ENCODE measurements at places on chromosomes 11 and 22.

- no peak for DNase-seq
These were observed 7.7 kb downstream of the SLC25A18 start for GRCh38 chr22:17570851-17571631.

GRCh38 chr11:17526326-17526725 lies 17.9 kb downstream of the USH1C start:
- no peak for DNase-seq

DNA sequence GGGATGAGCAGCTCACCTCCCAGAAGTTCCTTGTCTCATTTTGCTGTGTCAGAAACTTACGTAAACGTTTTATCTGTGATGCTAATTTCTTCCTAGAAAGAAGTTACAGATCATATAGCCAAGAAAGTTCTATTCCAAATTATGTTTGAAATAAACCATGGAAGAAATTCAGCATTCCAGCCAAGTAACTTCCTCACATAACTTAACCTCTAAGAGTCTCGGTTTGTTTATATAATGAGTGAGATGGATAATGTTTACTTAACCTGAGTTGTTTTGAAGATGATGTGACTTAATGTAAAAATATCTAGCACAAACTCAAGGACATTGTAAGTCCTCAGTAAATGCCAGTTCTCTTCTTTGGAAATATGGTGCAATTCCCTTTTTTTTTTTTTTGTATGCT lies 8.9 kb upstream of the MUC15 start:
- DNase-seq, result no peak

DNA sequence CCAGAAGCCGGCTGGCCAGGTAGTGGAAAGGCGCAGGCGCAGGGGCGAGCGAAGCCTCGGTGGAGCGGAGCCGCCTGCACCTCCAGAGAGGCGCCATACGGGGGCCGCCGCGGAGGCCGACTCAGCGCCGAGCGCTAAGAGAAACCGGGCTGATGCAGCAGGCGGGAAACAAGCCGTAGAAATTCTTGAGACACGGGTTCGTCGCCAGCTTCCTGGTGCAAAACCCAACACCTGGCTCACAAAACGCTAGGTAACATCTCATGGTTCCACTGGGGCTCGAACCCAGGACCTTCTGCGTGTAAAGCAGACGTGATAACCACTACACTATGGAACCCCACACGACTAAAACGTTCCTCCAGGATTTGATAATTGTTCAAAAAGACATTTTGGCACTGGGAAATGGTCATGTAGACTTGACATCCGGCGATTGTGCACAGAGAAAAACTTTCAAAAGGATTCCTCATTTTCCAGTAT lies 39.1 kb downstream of the OR4D9 start:
- DNase-seq, result peak; percentile 85

GRCh38 chr11:86201371-86201884 lies 43.1 kb upstream of the EED start:
- DNase-seq, result no peak

DNA sequence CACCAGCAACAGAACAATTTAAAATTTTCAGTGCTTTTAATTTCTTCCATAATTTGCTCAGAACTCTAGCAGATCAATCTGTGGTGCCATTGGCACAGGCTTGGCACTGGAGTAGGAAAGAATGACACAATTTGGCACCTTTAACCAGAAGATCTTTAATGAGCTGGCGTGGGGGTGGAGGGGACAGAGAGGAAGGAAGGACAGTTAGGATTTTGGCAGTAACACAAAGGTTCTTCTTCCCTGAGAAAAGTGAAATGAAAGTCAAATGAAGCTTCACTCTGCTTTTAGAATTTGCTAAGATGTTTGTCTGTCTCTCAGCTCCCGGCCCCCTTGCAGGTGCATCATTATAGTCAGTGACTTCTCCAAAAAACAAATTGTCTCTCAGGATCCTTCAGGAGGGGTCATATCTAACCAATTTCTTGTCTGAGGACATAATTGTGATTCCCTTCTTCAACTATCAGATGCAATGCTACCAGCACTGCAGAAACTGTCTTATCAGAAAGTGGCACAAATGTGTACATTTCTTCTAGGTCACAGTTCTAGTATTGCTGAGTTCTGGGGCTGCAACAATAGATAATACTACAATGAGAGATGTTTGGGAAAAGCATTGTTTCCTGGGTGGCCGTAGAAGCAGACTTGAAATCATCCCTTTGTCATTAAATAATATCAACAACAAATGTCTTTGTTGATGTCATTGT lies 66.8 kb downstream of the CSTPP1 start:
- DNase-seq, result no peak

DNA sequence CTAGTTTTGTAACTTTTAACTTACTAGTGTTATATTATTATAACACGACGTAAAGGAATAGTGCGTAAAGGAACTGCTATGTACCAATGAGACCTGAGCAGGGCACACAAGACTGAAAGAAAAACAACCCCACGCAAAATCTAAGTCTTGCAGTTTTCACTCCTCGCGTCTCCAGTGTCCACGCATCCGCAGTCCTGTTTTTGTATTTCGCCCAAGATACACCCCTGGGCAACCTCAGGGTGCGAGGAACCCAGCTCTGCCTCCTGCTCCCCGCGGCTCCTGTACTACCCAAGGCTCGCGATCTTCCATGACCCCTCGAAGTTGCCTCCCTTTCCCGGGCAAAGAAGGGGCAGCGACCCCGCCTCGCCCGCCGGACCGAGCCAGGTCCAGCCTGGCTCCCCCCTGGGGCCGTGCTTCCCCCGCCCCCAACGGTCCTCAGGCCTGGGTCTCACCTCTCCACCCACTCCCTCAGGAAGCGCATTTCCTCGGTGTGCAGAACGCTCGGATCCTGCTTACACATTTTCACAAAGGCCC lies 393 bp downstream of the ST13 start:
- no peak for DNase-seq

DNA sequence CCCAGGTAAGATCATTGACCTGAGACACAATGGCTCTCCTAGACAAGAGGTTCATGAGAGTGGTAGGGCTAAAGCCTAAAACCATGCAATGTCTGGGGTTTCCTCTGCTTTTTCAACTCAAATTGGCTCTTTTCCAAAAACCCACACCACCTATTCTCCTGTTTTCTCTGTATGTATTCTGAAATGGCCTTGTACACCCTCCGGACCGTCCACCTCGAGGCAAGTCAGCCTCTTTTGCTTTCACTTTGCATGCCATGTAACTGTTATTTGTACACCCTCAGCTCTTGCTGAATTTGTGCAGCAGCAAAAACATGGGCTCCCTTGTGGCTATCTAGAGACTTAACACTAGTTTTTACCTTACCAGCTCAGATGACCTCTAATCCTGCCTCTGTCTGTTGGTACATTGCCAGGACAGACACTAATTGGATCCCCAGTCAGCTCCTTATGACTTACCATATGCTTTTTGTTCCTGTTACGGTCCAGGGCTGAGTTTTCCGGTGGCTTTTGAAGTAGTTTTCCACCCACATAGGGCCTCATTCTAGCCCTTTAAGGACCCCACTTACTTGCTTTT lies 288.0 kb downstream of the SBF2 start:
- DNase-seq, result no peak

DNA sequence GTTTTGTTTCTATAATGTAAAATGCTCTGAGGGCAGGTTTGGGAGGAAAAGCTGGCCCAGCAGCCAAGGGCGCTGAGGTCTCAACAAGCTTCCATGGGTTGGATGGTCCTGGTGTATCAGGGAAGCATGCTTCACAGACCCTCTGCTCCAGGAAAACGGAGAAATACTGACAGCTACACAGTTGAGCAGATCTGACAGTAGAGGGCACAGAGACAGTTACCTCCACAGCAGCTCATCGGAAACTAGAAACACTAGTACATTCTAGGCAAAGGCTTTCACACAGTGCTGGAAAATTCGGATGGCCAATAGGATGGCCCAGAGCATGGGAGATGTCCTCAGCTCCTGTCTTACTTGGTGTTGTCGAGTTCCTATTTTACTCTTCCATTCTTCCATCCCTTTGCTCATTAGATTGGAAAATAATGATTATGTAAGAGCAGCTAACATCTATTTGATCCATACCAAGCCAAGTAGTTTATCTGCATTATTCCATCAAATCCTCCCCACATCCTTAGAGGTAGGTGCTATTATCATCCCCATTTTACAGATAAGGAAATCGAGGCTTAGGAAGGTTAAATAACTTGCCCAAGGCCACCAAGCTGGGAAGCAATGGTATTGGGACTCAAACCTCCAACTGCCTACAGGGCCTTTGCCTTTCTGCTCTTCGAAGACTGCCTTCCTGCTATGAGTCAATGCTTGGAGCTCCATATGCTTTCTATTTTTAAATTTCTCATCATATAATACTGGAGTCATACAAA lies 28.3 kb downstream of the LMO2 start:
- DNase-seq, result no peak

DNA sequence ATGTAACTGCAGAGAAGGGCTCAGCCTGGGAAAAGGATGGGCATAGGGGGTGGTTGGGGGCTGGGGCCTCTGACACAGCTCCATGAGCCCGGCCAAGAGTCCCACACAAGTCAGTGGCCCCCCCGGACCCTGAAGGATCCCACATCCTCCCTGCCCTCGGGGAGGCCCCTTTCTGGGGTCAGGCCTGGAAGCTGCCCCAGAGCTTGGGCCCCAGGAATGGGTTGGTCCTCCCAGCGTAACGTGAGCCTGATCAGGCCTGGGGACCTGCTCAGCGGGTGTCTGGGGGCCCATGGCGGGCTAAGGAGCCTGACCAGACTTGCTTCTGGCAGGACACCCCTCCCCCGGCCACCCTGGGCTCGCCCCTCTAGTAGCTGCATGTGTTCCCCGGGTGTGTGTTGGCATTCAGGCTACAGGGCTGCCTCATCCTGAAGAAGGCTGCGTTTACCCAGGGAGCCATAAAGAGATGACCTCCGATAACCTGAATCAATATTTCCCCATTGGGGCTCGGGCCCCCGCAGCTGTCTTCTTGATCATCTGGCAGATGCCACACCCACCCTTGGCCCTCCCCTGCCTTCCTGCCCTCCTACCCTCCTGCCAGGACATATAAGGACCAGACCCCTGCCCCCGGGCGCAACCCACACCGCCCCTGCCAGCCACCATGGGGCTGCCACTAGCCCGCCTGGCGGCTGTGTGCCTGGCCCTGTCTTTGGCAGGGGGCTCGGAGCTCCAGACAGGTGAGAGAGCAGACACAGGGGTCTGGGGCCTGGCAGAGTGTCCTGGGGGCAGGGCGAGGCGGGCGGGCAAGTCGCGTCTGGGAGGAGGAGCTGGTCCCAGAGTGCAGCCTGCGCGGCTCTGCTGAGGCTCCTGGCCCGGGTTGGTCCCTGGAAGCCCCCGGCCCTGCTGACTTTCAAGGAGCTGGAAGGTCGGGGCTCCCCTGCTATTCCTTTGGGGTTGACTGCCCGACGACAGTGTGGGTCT lies at the start of gene MUC2:
MUC2 (plus strand) TSS at position 631 of the 978 bp plus-strand sequence.
- no peak for DNase-seq

GRCh38 chr11:106763501-106763900 lies 254.8 kb downstream of the GUCY1A2 start:
- no peak for DNase-seq

- DNase-seq, result no peak
These were observed 85.5 kb downstream of the CDKN1C start for GRCh38 chr11:2799881-2800654.

DNA sequence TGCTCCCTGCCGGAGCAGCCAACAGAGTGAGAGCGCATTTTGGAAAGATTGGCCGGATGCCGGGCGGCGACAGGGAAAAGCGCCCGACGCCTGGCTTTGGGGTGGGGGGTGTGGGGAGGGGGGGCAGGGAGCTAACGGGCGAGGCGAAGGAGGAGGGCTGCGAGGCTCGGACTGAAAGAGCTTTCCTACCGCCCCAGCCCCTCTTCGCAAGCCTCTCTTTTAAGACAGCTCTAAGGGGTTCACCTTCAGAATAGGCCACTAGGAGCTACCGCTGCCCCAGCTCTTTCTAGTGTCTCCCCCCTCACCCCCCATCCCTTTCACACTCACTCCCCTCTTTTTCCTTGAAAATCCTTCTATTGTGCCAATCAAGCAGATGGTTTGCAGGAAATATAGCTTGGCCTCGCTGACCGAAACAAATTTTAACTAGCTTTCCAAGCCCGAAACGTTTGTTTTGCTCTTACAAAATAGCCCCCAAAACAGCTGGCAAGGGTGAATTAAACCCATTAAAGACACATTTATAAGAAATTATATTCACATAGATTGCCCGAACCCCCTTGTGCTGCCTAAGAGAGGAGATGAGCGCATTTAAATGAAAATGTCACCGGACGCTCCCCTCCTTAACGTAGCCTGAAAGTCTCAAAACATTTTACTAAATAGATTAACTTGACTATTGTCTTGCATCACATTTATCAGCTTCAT lies 3.7 kb upstream of the DBX1 start:
- DNase-seq, result no peak

- no peak for DNase-seq
These were observed 45.2 kb upstream of the MYO18B start for GRCh38 chr22:25696763-25697162.

DNA sequence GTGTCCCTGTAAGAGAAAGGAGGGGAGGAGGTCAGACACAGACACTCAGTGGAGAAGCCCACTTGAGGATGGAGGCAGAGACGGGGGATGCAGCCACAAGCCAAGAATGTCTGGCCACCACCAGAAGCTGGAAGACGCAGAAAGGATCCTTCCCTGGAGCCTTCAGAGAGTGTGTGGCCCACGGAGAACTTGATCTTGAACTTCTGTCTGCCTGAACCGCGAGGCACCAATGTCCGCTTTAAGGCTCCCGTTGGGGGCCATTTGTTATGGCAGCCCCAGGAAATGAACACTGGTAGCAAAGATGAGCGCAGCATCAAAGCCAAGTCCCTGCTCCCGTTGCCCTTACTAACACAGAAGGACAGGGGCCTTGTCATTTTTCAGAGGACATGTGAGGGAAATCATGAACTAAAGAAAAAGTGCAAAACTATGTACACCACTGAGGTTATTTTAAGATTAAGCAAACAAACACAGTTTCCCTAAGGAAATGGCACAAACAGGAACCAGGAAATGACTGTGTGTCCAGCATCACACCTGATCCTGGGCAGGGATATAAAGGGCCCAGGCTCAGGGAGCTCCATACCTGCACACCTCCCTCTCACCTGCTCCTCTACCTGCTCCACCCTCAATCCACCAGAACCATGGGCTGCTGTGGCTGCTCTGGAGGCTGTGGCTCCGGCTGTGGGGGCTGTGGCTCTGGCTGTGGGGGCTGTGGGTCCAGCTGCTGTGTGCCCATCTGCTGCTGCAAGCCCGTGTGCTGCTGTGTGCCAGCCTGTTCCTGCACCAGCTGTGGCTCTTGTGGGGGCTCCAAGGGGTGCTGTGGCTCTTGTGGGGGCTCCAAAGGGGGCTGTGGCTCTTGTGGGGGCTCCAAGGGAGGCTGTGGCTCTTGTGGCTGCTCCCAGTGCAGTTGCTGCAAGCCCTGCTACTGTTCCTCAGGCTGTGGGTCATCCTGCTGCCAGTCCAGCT lies at the start of gene KRTAP5-6:
KRTAP5-6 (plus strand) TSS at position 588 of the 963 bp plus-strand sequence; CDS start at position 639, 51 bp downstream.
- no peak for DNase-seq

- no peak for DNase-seq
These were observed 31.5 kb downstream of the C22orf31 start for GRCh38 chr22:29030016-29030617.

DNA sequence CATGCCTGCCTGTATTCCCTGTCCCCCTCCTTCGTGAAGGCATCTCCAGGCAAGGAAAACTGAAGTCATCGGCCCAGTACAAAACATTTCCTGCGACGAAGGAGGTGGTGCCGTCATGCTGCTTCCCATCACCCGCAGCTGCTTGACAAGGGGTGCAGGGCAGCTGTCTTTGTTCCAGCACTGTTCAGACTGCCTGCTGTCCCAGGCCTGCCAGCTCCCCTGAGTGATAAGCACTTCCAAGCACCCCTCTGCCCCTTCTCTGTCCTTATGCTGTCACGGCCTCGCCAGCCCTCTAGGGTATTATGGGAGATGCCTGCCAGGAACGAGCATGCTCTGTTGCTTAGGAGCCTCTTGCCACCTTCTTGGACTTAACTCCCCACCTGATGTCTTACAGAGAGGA lies 37.1 kb upstream of the BSX start:
- no peak for DNase-seq
